ENCODE measurements at places on chromosomes 7 and 10.

GRCh38 chr7:41507686-41508268 lies 195.1 kb downstream of the INHBA start:
- no peak for DNase-seq

DNA sequence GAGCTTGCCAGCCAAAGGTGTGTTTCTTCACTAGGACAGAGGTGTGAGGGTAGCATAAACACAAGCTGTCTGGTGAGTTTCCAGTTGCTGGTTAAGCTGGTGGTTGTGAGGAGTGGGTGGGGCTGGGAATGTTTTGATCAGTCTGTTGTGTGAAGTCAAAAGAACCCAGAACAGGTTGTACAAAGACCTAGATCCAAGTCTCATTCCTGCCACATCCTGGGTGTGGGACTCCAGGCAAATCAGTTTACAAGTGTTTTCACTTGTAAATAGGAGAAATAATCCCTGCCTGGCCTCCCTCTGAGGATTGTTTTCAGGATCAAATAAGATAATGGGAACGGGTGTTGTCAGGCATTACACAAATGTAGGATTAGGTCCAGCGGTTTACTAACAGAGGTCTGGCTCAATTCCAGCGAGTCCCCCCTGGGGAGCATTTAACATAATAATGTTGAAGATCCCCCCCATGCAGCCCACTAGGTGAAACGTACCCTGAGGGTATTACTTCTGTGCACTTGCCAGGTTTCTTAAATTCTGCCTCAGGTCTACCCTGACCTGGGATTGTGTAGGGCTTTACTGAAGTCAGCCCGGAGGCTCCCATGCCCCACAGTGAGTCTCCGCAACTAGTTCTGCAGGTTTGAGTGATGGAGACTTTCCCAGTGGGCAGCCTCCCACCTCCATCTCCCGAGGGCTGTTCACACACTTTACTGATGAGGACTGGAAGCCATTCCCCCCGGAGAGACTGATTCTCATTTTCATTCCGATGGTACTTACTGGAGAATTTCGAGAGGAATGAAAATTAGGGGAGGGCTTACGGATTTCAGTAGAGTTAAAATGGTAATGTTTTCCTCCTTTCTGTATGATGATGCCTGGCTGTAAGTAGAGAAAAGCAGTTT lies 2.7 kb upstream of the FRAT2 start:
- no peak for DNase-seq

GRCh38 chr7:117137868-117138267 lies 184.6 kb downstream of the ST7 start:
- no peak for DNase-seq

DNA sequence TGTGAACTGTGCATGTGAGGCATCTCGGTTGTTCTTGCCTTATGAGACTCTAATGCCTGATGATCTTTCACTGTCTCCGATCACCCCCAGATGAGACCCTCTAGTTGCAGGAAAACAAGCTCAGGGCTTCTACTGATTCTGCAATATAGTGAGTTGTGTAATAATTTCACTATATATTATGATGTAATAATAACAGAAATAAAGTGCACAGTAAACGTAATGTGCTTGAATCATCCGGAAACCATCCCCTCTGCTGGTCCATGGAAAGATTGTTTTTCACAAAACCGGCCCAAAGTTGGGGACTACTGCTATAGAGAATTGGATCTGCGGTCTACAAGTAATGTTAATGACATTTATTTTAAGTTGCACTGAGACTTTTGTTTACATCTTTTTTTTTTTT lies 126.7 kb downstream of the TPST1 start:
- no peak for DNase-seq

DNA sequence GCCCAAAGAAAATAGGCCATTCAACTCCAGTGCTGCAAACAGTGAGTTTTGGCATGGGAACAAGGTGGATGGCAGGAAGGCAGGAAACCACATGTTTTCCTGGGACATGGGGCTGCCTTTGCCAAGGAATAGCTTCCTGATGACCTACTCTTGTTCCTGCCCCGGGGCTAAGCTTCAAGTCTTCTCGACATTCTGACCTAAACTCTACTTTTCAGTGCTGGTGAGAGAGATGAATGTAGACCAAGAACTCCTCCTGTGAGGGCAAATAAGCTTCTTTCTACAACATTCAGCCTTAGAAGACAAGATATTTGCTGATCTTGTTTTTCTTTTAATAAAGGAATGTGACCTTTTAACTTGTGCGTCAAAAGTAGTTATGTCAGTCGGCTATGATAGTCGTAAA lies 199.0 kb downstream of the GPR37 start:
- peak; percentile 4 for DNase-seq

DNA sequence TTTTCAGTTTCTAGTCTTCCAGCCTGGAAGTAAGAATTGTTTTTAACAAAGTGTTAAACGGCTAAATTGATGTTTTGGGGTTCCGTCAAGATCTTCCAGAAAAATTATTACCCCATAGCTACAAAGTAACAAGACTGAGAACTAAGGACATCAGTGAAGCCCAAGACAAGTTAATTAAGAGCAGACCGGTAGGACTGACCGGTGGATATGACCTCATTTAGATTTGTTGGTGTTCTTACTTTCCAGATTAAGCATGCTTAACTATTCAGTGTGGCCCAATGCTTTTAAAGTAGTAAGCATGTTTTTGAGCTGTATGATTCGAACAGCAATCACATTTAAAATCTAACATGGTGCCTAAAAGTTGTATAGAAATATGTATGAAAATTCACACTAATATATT lies 73.1 kb upstream of the RPA3 start:
- DNase-seq: no peak

DNA sequence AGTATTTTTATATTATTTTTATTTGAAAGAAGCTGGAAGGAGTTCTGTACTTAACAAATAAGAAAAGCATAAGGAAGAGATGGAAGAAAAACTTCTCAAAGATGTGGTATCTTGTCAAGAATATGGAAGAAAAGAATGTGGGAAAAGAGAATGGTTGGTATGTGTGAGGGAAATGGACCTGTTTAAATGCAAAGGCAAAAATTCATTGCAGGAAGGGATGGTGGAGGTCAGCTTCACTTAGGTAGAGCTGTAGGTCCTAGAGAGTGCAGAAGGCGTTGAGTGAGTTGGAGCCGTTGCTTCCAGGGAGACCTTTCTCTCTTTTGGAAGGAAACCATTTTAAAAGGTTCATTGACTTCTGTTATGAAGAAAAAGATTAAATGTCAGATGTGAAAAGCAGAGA lies 107.3 kb downstream of the EXOC4 start:
- no peak for DNase-seq

- DNase-seq: no peak
Measured at GRCh38 chr7:86949052-86949778, 110.2 kb downstream of the ELAPOR2 start.

DNA sequence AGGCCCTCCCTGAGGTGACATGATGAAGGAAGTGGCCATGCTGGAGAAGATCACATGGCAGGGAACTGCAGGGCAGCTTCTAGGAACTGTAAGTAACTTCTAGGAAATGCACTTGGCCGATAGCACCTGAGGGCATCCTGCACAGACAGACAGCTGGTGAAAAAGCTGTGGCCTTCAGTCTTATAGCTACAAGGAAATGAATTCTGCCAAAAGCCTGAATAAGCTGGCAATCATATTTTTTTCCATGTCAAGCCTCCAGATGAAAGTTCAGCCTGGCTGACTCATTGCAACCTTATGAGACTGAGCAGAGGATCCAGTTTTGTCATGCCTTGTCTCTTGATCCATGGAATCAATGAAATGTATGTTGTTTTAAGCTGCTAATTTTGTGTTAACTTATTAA lies 91.1 kb upstream of the CACNA2D1 start:
- DNase-seq: peak; percentile 13

DNA sequence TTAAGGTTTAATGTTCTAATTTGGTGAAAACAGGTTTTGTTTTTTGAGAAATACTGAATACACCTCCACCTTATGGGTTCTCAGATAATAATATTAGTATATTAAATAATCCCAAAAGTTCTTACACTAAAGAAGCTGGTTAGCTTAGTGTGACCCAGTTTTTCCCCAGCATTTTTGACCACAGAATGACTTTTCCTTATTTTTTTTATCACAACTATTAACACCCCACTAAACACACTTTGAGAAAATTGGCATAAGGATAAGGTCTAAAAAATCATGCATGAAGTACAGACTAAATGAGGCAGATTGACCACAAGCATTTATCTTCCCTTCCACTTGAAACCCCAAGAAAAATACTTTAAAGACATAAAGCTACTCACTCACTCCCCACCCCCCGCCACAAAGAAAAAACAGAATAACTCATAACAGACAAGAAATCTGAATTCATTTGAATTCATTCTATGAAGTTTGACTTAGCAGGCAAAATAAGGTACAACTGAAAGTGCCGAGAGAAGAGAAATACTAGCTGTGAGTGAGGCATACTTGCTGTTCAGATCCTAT lies 49.7 kb upstream of the WNT16 start:
- DNase-seq: no peak

DNA sequence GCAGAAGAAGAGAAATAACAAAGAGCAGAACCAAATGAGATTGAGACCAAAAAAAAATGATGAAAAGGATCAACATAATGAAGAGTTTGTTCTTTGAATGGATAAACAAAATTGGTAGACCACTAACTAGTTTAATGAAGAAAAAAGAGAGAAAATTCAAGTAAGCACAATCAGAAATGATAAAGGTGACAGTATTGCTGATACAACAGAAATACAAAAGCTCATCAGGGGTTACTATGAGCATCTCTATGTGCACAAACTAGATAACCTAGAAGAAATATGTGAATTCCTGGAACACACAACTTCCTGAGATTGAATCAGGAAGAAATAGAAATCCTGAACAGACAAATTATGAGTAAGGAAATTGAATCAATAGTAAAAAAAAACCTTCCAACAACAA lies 157.1 kb downstream of the ZEB1 start:
- DNase-seq: no peak

DNA sequence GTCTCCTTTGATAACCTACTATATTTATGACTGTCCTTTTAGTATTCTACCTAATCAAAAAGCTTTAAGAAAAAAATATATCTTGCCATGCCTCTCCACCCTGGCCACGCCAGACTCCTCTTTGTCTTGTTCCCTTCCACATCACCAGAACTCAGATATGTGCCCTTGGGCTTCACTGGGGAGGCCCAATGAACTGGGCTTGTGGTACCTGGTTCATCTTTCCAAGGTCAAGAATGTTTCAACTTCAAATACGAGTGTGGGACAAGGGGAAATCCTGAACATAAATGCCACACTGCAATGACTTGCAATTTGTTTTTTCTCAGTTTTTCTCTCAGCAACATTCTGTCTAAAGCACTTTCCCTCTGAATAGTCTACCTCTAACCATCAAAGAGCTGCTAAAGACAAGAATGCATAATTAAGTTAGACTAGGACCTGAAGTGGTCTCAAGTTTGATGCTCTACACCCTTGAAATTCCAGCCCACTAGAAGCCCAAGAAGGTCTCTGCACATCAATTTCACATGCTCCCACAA lies 9.9 kb downstream of the ERCC6 start:
- no peak for DNase-seq

DNA sequence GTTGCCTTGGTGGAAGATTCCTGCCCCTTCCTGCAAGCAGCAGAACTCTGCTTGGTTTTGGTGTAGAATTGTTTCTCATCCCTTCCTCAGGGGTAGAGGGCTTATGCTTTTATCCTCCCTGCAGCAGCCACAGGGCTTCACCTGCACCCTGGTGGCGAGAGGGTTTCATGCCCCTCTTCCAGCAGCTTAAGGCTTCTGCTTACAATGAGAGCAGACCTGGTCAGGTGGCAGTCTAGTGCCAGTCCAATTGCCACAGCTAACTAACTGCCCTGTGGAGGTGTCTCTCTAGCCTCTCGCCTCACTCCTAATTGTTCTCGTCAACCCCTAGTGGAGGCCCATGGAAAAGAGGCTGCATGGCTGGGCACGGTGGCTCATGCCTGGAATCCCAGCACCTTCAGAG lies 19.3 kb downstream of the ACBD7 start:
- no peak for DNase-seq

- no peak for DNase-seq
Measured at GRCh38 chr10:21281765-21282484, 243.6 kb downstream of the SKIDA1 start.

GRCh38 chr10:12438919-12439692 lies 89.8 kb downstream of the CAMK1D start:
- no peak for DNase-seq

GRCh38 chr10:125799451-125800182 lies 23.4 kb downstream of the UROS start:
- DNase-seq: no peak

GRCh38 chr10:86775870-86776180 lies 19.4 kb downstream of the BMPR1A start:
- DNase-seq: no peak

DNA sequence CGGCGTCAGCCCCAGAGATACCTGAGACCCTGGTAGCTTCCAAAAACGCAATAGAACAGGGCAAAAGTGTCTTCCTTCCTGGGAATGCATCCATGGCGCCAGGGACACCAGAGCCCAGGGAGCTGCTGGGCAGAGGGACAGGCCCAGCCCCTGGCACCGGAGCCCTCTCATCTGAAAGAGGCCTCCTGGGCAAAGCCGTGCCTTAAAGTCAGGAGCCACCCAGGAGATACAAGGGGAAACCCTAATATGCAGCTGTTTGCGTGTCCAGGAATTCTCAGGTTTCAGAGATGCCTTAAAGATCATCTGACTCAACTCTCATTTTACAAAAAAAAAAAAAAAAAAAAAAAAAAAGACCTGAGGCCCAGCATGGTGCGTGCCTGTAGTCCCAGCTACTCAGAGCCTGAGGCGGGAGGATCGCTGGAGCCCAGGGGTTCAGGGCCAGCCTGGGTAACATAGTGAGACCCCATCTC lies 28.0 kb downstream of the NUDT1 start:
- DNase-seq: no peak

GRCh38 chr10:13048762-13049161 lies 47.2 kb upstream of the CCDC3 start:
- no peak for DNase-seq

- DNase-seq: no peak
Measured at GRCh38 chr7:28584235-28584634, 171.9 kb downstream of the CREB5 start.

DNA sequence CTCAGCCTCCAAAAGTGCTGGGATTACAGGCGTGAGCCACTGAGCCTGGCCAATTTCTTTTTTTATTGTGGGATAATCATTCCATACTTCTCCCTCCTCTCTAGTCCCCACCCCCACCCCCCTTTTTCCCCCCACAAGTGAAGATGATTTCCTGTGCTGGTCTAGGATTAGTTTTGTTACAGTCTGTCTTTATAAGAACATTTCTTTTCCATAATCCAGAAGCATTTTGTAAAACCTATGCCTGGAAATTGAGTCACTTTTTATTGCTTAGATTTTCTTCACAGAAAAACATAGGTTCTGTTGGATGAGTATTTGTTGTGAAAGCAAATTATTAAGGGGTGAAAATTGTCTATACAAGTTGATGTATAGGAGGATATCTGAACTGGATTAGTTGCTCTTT lies 98.9 kb downstream of the KAT6B start:
- DNase-seq: no peak

- peak; percentile 84 for DNase-seq
Measured at GRCh38 chr10:101297901-101298486, 56.0 kb upstream of the BTRC start.

GRCh38 chr10:112883360-112884178 lies 66.5 kb upstream of the TCF7L2 start:
- no peak for DNase-seq

DNA sequence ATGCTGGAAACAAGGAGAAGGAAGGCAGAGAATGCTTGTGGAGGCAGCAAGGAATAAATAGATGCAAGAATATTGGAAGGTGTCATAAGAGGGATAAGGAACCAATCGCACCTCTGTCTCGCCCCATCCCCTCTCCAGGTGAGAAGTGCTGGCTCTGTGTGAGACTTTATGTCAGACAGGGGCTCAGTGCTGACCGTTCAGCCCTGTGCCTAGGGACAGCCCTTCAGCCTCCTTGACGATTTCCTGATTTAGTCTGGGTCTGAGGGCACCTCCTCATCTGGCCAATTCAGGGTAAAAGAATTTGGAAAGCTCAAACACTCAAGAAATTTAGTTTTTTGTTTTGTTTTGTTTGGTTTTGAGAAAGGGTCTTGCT lies 54.9 kb downstream of the FAM241B start:
- DNase-seq: no peak
